AG09319 (cell line): ENCODE measurements at places on chromosomes 2 and 18.

DNA sequence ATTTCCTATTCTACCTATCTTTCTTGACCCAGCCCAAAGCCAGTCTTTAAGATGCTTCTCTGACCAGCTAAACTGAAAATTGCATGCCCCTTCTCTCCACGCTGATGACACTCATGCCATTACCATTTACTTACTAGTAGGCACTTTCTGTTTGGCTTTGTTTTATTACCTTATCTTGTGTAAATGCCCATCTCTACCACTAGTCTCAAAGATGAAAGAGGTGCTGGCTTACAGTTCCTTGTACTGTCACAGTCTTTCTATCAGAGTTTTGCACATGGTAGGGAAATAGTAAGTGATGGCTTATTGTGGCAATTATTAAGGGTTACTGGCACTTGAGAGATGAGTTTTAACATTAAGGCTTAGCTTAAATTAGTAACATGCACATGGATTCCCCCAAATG is 352.1 kb downstream of the RBM43 start:
- no peak for DNase-seq

DNA sequence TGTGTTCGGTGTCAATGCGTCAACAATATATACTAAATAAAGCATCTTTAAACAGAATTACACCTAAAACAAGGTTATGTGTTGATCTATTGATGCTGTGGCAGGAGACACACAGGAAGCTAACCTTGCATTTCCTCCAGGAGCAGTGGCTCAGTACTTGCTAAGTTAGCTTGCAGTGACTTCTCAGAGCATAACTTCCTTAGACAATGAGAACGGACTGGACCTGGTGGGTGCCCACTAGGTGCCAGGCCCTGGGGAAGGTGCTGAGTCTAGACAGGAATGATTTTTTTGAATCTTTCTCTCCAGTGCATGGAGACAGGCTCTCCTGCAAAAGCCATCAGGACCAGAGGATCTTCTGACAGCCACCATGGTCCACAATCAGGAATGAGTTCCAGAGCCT is 73.8 kb upstream of the MGAT4A start:
- no peak for DNase-seq

GRCh38 chr2:169087757-169088379 is 18.5 kb downstream of the DHRS9 start:
- DNase-seq = no peak

GRCh38 chr18:43571078-43571689 is 293.9 kb upstream of the SYT4 start:
- peak; percentile 15 for DNase-seq

- DNase-seq = no peak
Measured at GRCh38 chr2:128446049-128446873, 127.6 kb upstream of the HS6ST1 start.

DNA sequence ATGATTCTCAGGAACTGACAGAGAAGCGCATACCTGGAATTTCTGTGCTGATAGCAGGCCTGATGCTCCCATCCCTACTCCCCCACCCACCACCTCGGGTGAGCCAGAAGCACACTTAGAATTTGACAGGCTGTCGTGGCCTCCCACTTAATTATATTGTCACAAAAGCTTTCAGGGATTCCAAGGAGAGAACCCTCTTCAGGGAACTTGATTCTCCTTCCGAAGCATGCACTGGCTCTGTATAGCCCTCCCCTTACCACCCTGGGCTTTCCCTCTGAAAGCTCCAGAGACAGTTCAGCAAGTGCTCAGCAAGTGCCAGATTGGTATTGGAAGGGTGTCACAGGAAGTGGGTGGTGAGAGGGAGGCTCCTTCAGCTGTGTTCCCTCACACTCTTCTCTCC is 252.5 kb upstream of the SIX2 start:
- no peak for DNase-seq

- no peak for DNase-seq
Measured at GRCh38 chr2:225824748-225825449, 425.4 kb downstream of the NYAP2 start.

DNA sequence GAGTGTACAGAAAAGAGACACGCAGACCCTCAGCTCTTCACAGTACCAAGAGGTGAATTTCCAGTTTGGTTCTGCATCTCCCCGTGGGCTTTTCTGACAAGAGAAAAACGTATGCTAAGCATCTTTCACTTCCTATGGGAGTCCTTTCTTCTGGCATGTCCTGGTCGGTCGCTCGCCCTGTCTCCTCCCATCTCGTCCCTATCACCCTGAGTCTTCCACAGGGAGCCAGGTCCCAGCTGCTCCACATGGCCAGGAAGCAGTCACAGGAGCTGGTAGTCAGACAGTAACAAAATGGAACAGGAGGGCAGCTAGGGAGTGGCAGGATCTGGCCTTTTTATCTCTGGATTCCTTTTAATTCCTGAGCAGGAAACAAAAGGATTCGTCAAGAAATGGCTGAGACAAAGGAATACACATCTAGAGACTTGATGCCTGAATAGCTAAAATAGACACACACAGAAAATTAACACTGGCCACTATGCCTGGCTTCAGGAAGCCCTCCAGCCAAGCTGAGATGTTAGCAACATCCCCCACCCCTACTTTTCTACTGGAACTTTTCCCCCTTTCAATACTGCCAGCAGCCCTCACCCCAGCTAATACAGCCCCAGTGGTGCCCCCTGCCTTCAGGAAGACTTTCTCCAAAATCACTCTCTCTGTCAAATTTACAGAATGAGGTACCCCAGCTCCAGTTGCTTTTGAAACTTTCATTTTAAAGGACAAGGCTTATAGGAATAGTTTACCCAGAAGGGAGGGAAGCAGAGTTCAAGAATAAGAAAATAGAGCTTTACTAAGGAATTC is 136.1 kb downstream of the DNER start:
- DNase-seq = no peak

- DNase-seq = no peak
Measured at GRCh38 chr2:159585622-159586021, 30.7 kb downstream of the BAZ2B start.

GRCh38 chr18:48673853-48674721 is 135.3 kb downstream of the CTIF start:
- DNase-seq = no peak

- DNase-seq = no peak
Measured at GRCh38 chr18:62812242-62812641, 96.9 kb downstream of the PHLPP1 start.

DNA sequence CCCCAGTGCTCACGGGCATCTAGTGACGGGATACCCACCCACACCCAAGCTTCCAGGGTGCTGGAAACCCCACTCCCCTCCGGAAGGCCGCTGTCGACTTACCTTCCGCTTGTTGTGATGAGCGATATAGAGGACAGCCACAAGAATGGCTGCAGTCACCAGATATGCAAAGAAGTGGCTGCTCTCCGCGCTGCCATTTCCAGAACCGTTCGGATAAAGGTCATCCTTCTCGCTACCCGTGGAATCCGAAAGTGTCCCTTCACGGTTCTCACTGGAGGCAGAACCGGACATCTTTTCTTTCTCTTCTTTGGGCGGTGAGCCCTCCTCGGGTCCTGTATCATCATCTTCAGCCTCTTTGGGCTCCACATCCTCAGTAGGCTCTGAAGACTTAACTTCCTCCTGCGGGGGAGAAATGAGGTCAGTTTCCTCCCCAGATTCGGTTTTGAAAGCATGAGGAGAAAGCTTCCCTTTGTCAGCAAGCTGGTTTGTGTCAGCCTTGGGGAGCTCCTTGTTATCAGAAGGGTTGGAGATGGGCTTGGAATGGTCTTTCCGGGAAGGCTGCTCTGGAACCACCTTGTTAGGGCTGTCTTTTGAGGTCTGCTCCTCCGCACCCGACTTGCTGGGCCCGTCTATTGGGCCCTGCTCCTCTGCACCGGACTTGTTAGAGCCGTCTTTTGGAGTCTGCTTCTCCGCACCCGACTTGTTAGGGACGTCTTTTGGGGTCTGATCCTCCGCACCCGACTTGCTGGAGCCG is 1.2 kb downstream of the TGOLN2 start:
- DNase-seq = no peak

DNA sequence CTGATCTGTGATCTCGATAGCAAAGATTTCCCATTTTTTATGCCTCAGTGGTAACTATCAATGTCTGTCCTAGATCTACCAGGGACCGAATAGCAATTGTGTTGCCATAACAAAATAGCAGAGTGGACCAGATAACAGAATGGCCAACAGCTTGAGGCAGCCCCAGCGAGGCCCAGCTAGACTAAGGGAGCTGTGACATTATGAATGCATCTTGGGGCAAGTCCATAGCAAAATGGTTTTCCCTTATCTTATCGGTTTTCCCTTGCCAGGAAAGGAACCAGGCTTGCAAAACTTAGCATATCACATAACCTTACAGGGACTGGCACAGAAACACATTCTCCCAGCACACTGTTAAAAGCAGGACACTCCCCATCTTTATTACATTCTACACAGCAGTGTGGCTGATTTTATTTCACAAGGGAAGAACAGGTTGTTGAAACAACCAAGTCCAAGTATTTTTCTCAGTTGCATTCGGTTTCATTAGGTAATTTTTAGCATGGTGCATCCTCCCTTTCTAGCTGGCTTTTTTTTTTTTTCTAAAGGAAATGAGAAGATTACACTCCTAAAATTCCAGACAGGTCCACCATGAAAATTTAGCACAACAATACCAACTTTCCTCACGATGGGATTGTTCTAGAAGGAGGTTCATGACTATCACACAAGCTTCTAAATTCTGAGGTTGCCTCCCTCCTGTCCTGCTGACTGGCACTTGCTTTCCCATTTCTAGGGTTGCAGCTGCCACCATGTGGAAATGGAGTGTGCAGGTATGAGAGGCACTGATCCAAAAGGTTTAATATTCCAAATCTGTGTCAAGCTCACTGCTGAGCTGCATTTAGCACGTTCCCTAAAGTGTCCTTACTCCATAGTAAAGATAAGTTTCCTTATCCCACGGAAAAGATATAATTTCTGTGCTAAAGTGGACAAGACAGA is 97.0 kb upstream of the SLC35G4 start:
- DNase-seq = no peak

DNA sequence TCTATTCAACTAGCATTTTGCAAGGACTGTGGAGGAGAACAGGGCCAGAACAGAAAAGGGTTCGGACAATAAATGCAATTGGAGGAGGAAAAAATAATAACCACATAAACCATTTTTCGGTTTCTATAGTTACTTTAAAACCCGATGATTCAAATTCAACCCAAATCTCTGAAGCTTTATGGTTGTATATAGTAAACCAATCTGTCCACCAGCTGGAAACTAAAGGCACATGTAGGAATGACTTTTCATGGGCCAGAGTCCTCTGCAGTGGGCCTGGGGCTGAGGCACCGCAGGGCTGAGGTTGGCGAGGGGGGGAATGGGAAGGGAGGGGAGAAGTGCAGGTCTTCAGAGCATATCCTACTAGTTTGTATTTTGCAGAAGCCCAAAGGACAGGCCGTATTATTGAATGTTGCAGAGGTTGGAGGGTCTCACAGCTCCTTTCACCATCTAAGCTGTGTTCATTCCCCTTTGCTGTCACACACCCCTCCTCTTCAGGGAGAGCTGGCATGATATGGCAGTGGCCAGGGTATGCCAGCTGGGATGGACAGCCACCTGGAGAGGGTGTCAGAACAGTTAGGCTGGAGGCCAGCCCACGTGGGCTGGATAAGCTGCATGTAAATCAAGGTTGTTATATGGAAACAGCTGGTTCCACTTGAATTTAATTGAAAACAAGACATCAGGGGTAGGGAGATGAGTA is 267.1 kb downstream of the PRKCE start:
- DNase-seq = no peak

DNA sequence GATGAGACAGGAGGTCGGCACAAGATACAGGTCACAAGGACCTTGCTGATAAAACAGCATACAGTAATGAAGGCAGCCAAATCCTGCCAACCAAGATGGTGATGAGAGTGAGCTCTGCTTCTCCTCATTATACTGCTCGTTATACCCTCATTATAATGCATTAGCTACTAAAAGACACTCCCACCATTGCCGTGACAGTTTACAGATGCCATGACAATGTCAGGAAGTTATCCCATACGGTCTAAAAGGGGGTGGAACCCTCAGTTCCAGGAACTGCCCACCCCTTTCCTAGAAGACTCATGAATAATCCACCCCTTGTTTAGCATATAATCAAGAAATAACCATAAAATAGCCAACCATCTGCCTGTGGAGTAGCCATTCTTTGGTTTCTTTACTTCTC is 224.2 kb downstream of the RBM43 start:
- DNase-seq = no peak

DNA sequence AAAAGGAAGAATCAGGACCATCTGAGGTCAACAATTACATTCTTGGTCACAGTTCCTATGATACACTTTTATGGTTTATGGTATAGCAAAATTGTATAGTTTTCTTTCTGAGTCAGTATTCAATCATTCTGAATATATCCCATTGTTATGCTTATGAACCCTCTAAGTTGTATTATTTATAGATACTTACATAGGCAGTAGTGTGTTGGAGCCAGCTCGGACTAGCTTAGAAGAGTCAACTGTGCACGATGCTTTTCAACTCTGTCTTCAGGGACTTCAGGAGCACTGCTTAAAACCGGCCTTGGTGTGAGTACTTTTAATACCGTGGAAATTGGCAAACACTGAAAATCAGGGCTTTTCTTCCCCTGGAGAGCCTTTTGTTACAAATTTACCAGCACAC is 215.7 kb downstream of the IKZF2 start:
- no peak for DNase-seq
